ENCODE measurements at places on chromosomes 7 and 10.
A peak's percentile ranks its signal among the peaks of the same experiment; 100 is the strongest.

GRCh38 chr7:81410471-81411117 is 359.3 kb downstream of the HGF start:
- DNase-seq, result no peak

DNA sequence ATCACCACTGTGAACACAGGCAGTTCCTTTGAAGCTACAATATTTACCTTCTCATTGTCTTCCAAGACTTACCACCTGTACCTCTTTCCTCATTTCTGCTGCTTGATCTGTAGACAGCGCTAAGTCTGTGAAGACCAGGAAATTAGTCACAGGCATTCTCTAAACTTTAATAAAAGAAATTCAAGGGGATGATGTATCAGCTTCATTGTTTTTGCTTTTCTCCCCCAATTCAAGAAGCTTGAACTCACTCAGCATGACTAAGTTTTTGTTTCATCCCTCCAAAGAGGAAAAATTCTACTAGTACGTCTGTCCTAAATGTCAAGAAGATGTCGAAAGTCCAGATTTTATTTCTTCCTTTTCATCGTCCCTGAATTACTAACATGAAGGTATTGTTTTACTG is 75.3 kb upstream of the PPP1R9A start:
- no peak for DNase-seq

DNA sequence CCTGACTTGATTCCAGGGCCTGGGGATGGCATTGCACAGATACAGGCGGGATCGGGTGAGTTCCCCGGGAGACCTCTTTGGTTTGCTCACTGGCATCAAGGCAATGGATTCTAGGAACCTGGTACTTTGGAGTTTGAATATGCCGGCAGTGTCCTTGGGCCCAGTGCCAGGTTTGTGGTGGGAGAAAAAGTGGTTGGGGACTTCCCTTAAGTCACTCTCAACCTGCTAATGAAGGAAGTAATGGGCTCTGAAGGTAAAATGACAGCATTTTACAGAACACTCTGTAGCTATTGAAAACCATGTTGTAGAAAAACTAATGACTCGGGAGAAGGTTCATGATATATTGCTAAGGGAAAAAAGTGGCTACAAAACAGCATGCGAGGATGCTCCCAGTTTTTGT is 129.9 kb downstream of the CFAP58 start:
- DNase-seq, result no peak

DNA sequence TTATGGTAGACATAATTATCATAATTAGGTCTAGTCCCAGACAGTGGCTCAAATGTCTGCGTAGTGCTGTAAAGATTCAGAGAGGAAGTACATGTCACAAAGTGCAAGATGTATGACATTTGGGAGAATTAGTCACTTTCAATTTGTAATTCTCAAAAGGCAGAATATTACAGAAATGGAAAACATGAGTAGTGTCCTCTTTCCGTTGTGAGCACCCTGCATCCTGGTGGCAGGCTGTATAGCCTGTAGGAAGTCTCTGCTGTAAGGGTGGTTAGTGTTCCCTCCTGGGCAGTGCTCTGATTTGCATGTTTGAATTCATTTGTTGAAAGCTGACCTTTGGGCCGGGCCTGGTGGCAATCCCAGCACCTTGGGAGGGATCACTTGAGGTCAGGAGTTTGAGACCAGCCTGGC is 17.0 kb downstream of the CDK14 start:
- no peak for DNase-seq

DNA sequence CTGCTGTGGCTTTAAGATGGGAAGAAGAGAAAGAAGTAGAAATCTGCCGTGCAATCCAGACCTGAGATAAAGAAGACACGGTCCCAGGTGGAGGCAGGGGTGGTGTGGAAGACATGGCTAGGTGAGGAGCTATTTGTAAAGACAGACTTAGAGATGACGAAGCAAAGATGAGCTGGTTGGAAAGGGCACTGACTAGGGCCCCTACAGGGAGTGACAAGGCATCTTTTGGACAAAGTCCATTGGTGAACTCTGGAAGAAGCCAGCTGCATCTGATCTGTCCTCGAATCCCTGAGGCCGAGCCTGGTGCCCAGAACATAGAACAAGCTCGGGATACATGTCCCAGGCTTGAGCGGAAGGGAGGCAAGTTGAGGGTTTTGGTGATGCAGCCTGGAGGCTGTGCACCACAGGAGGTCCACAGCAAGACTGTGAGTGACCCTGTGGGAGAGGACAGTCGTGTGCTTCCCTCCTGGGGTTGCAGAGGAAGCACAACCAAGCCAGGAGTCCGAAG is 191.2 kb downstream of the ADAM12 start:
- no peak for DNase-seq

DNA sequence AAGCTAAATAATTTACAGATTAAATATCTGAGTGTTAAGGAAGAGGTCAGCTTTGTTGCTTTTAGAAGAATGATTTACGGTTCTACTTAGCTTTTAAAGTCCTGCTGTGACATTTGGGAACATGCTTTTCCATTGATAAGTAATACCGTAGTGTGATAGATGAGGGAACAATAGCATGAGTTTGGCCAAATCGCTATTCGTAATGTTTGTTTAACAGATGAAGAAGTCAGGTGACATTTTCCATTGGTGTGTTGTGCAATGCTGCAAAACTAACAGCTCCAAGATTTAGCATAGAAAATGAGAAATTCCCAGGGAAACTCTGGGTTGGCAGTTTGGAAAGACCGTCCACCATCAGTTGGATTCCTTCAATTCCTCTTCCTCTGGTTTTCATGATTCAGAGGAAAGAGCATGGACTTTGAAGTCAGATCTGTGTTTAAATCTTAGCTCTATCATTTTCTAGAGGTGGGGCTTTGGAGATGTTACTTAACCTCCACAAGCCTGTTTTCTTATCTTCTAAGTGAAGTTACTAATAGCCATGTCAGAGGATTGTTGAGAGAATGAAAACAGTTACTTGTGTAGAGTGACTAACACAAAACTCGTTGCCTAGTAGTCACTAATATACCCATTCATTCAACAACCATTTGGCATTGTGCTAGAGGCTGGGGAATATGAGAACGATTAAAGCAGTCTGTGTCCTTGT is 140.4 kb upstream of the BMPER start:
- no peak for DNase-seq

DNA sequence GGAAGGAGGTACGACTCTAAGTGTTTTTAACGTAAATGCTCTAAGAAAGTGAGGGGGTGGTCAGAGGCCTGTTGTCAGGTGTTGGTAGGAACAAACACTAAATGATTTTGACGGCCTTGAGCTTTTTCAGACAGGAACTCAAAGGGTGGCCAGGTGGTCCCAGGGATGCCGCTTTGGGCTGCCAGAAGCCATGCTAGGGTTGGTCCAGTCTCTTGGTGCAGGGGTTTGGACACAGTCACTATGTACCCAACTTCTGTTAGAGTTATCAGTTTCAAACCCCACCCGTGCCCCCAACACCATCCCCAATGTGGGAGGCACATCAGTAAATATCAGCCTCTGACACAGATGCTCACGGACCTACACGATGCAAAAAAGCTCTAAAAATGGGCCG is 9.3 kb downstream of the ATP6V0E2 start:
- no peak for DNase-seq

DNA sequence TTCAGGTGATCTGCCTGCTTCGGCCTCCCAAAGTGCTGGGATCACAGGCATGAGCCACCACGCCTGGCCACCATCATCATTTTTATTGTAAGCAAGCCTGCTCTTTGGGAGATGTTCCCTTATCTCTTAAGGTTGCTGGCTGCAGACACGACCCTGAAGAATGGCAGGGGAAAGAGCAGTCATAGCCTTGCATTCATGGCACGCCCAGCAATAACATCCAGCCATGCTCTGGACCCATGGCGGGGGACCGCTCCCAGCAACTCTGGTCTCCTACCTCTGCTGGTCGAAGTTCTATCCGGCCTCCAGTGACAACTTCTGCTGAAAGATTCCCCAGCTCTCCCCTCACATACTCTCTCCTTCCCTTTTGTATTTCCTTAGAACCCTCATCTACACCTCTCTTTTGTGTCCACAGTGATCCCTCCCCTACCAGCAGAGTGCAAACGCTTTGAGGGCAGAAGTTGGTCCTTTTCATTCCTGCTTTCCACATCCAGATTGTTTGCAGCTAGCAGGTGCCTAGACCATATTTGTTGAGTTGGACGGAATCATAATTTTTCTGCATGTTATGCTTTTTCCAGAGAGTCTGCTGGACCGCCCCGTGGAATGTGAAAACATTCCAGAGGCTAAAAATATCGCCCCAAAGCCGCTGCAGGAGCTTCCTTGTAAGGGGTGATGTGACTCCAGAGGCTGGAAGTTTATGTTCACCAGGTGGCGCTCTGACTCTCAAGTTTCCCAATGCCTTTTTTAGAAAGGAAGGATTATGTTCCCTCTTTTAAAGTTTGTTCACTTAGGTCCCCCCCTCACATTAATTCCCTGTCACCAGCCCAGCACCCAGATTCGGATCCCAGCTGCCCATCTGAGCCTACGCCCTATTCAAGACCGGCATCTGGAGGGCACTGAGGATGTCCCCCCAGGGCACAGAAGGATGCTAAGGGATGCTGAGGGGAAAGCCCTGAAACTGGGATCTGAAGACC is 4.3 kb upstream of the MARVELD1 start:
- peak; percentile 65 for DNase-seq

DNA sequence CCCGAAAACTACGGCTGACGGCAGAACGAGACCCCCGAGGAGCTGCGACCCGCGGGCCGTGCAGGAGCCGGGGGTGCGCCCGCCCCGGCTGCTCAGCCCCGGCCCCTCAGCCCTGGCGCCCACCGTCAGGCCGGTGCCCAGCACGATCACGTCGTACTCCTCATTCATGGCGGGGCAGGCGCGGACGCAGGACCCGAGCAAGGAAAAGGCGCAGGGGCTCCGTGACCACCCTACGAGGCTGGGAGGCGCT is 218 bp downstream of the GDI2 start:
- no peak for DNase-seq

DNA sequence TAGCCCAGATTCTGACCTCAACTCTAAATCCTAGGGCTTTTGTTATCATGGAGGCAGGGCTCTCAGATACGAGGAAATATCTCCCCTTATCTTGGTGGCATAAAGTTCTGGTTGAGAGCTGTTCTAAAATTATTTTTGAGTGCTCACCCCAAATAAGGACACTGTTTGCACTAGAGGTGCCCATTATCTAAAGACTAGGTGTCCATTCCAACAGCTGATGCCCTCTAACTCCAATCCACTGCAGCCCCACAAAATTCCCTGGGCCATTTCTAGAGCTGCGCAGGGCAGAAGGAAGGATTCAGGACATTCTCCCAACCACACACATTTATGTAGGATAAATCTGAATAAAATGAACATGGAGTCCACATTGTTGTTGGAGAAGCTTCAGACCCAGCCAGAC is 301.9 kb downstream of the FGFR2 start:
- DNase-seq, result no peak

GRCh38 chr7:25117226-25118047 is 7.6 kb downstream of the CYCS start:
- DNase-seq, result no peak

DNA sequence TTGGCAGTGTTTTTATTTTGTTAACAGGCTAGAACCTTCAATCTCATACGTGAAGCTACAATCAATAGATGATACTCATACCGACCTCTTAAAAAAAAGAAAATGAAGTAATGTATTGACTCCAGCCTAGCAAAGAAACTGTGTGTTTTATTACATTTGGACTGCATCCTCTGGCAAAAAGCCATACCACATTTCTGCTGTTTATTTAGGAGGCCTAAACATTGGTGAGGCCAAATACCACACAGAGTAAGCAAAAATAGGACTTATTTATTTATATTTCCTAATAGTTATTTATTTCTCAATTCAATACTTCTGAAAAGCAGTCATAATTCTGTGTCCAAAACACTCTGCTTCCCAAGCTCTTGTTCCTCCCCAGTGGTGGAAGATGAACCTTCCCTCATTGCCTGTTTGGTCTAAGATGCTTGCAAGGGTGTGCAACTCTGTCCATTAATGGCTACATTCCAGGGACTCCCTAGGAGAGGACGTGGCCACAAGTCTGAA is 398.8 kb upstream of the KLF6 start:
- no peak for DNase-seq

DNA sequence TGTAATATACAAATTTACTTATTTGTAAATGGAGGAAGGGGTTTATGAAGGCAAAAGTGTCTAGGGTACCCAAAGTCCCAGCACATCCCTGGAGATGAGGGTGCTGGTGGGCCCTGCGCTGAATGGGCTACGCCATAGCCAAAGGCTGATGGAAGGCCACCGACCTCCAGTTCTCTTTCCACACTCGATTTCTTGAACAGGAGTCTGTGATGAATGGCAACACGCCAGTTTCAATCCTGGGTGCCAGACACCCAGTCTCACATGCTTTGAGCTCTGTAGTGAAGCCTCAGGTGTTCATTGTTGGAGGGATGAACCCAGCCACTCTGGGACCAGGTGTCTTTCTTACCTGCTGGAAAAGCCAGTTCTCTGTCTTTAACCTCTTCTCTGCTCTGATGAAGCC is 752 bp downstream of the LRMDA start:
- no peak for DNase-seq

DNA sequence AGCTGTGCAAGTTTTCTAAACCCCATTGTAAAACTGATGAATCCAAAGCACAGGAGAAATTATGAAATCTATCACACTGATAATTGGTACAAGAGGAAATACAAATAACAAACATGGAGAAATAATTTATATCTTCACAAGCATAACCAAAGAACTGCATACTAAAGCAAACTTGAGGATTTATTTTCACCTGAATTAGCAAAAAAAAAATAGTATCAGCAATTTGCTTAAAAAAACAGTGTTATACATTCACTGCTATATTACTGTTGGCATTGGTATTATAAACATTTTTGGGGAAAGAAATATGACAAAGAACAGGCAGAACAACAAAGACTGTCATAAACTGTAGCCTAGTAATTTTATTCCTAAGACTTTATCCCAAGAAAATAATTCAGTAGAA is 230.8 kb upstream of the NRP1 start:
- DNase-seq, result no peak

DNA sequence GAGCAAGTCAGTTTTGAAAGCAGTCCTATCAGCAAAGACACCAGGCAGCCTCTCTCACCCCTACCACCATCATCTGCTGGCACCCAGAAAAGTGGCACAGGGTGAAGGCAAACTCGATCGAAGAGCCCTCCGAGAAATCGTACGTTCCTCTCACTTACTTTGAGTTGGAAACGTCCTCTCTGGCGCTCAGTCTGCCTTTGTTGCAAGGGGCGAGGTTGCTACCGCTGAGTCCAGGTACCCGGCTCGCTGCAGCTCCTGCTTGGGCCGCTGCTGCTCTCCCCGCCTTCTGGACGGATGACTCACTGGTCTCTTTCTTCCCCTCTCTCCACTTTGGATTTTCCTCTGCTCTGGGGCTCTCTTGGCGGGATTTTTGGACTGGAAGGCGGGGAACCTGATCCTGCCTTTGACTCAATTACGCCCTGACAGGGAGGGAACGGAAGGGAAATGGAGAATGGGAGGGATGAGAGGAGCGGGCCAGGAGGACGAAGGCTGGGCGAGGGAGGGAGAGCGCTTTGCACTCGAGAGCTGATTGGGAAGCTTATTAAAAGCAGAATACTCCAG is at the start of gene PTN:
TSS of gene PTN (minus strand) at position 453 of the 561 bp plus-strand sequence. CDS start 88,760 bp downstream, outside the sequence.
- peak; percentile 30 for DNase-seq

Measured in G401 (cell line).